ENCODE measurements at places on chromosomes 3 and 15. TPM values are rescaled to one million over a fixed set of nuclear protein-coding genes. Genes with fewer than 3 reads are reported as not detected.
A peak's percentile ranks its signal among the peaks of the same experiment; 100 is the strongest.

GRCh38 chr15:28955993-28956421, 70.2 kb downstream of the APBA2 start:
- DNase-seq: peak; percentile 62

DNA sequence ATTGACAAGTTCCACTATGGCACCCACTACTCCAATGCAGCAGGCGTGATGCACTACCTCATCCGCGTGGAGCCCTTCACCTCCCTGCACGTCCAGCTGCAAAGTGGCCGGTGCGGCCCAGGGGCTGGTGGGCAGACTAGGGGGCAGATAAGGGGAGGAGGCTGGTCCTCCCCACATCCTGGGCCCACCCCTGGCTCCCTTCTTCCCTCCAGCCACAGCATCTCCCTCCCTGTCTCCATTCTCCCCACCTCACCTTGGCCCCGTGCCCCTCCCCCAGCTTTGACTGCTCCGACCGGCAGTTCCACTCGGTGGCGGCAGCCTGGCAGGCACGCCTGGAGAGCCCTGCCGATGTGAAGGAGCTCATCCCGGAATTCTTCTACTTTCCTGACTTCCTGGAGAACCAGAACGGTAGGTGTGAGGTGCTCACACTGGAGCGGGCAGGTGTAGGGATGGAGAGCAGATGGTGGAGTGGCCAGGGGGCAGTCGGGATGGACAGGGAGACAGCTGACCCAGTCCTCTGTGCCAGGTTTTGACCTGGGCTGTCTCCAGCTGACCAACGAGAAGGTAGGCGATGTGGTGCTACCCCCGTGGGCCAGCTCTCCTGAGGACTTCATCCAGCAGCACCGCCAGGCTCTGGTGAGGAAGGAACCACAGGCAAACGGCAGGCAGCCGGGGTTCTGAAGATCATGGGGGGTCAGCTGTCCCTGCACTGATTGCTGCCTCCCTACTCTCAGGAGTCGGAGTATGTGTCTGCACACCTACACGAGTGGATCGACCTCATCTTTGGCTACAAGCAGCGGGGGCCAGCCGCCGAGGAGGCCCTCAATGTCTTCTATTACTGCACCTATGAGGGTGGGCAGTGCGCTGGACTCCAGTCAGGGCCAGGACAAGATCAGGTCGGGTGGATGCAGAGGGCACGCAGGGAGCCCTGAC, 26.0 kb downstream of the NBEAL2 start:
- peak; percentile 85 for DNase-seq

- DNase-seq: no peak
Measured at GRCh38 chr15:88397506-88397905, 69.7 kb downstream of the MRPL46 start.

GRCh38 chr3:105353485-105354161, 13.1 kb upstream of the ALCAM start:
- DNase-seq: no peak

- DNase-seq: no peak
Measured at GRCh38 chr3:4211610-4212009, 91.6 kb upstream of the SETMAR start.

- no peak for DNase-seq
Measured at GRCh38 chr3:172067837-172068440, 28.6 kb downstream of the FNDC3B start.

DNA sequence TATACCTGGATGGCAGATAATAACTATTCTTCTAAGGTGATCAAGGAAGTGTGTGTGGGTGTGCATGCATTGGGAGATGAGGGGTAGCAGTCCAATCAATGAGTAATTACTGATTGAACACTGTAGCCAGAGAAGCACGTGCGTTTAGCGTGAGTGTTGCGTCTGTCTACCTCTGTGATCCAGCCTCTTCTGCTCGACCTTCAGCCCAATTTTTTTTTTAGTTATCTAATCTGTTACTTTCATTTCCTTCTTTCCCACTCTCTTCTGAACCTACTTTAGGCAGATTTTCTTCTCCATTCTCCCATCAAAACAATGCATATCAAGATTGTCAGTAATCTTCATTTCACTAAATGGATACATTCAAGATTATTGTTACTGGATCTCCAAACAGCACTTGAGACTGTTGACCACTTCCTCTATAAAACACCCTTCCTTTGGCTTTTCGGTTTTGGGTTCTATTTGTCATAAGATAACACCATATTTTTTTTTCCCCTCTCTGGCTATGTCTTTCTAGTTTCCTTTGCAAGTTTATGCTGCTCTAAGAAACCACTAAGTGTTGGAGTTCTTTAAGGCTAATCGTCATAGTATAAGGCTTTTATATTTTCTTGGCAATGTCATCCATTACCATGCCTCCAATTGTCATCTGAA, 41.0 kb downstream of the MCTP2 start:
- no peak for DNase-seq

GRCh38 chr3:43620831-43621655, 768 bp downstream of the ANO10 start:
- DNase-seq: no peak

- DNase-seq: no peak
Measured at GRCh38 chr3:127069814-127070440, 87.0 kb downstream of the PLXNA1 start.

- no peak for DNase-seq
Measured at GRCh38 chr3:124600765-124601164, 129.5 kb upstream of the UMPS start.

DNA sequence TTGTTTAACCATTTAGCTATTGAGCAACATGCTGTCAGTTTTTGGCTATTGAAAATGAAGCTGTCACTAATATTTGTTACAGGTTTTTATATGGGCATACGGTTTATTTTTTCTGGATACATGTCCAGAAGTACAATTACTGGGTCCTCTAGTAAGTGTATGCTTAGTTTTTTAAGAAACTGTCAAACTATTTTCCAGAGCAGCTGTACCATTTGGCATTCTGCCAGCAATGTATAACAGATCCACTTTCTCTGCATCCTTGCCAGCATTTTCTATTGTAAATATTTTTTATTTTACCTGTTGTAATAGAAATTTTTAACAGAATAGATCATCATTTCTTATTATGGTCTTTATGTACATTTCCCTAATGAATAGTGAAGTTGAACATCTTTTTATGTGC, 658.8 kb downstream of the EDEM1 start:
- DNase-seq: no peak

DNA sequence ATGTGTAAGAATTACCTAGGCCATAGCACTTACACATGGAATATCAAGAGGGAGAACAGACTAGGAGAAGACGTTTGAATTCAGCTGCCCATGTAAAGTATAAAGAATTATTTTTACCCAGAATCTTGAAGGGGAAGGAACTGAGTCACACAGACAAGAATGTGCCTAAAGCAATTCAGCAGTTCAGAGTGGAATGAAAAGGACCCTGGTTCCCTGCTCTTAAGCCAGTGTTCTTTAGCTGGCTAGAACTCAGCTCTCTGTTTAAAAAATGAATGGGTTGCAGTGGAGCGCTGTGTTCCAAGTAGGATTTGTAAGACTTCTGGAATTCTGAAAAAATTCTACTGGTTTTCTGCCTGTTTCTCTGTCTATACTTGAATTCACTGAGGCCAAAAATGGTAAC, 440.2 kb downstream of the LPP start:
- no peak for DNase-seq

DNA sequence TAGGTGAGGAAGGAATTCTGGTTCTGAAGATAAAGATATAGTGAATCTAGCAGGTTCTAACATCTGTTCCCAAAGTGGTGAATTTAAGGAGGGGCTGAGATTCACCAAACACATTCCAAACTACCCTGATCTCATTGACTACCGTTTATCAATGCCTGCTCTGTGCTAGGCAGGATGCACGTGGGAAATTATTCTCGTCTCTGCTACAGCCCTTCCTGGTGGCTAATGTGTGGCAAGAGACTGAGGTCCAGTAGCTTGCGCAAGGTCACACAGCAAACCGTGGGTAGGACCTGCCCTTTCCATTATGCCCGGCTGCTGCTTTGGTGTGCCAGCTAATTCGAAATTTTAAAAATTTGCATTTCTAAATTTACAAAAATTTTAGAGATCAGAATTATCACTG, 209.5 kb upstream of the TRIM42 start:
- DNase-seq: no peak

DNA sequence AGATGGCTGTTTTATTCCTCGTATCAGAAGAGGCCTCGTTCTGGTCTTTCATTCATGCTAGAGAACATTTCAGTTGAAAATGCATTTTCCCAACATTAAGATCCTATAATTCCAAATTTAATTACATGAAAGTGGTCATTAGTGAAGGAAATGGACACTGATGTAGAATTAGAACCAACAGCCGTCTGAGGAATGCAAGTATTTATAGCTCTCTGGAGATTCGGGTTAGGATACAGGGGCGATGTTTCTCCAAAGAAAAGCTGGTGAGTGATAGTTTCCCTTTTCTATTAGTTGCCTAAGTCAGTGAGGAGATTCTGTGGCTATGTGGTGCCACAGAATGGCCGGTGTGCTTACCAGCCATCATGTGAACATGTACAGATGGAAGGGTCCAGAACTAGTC, 109.0 kb upstream of the IL12A start:
- DNase-seq: no peak

- no peak for DNase-seq
Measured at GRCh38 chr3:30737743-30738499, 131.5 kb downstream of the TGFBR2 start.

- no peak for DNase-seq
Measured at GRCh38 chr3:143090486-143090885, 29.1 kb upstream of the CHST2 start.

- no peak for DNase-seq
Measured at GRCh38 chr3:23612296-23612891, 193.4 kb upstream of the UBE2E1 start.

GRCh38 chr3:42190701-42191442, 75.1 kb downstream of the CCK start:
- no peak for DNase-seq

- DNase-seq: no peak
Measured at GRCh38 chr3:146968204-146968651, 363.1 kb upstream of the PLSCR5 start.

- DNase-seq: no peak
Measured at GRCh38 chr3:169179722-169180121, 483.8 kb downstream of the MECOM start.

- DNase-seq: no peak
Measured at GRCh38 chr15:85073556-85074194, 92.0 kb downstream of the PDE8A start.

DNA sequence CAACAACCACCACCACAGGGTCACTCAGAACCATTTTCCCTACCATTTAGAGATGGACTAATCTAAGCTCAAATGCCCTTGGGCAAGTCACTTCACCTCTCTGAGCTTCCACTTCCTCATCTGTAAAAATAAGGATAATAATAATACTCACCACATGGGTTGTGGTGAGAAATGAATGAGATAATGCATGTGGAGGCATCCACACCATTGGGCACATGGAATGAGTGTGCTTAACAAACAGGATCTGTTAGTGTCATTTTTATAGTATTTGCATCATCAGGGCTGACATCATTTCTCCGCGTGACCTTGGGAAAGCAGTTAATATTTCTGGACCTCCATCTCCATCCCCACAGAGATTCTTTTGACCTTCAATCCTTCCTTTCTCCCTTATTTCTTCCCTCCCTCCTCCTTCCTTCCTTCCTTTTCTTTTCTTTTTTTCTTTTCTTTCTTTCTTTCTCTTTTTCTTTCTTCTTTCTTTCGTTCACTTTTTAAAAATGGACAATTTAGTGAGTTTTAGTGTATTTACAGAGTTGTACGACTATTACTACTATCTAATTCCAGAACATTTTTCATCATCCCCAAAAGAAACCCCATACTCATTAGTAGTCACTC, 7.7 kb upstream of the RFT1 start:
- no peak for DNase-seq

DNA sequence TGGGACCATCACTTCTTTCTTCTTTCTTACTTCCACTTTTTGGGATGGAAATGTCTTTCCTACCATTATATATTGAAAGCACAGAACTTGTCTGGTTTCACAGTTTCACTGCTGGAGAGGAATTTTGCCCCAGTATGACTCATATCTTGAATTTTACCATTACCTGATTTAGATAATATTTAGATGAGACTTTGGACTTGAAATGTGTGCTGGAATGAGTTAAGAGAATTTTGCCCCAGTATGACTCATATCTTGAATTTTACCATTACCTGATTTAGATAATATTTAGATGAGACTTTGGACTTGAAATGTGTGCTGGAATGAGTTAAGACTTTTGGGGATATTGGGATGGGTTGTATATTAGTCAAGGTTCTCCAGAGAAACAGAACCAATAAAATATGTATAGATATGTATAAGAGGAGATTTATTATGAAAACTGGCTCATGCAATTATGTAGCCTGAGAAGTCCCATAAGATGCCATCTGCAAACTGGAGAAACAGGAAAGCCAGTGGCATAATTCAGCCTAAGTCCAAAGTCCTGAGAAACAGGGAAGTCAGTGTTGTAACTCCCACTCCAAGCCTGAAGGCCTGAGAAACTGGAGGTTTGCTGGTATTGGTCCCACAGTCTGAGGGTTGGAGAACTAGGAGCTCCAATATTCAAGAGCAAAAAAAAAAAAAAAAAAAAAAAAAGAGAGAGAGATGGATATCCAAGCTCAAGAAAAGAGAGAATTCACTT, 1029.2 kb downstream of the EPHA3 start:
- no peak for DNase-seq

- DNase-seq: no peak
Measured at GRCh38 chr3:80055306-80055705, 287.5 kb upstream of the ROBO1 start.

GRCh38 chr3:59262076-59262498, 212.3 kb upstream of the CFAP20DC start:
- no peak for DNase-seq

DNA sequence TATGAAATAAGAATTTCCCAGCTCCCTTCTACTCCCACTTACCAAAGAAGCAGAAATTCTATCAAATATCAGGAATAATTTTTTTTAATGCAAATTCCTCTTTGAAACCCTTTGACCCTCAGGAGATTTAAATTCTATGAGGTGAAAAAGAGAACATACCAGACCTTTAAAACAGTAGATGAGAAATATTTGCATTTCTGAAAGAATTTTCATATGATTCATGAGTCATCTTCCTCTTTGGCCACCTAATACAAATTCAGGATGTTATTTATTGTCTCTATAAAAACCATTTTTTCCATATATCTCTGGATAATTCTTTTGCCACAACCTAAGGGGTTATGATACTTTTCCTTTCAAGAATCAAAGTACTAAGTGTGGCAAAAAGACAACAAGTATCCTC, 67.3 kb upstream of the ST3GAL6 start:
- no peak for DNase-seq

- no peak for DNase-seq
Measured at GRCh38 chr3:18645619-18646018, 220.5 kb upstream of the SATB1 start.

- no peak for DNase-seq
Measured at GRCh38 chr3:111737706-111738086, 121.4 kb upstream of the PHLDB2 start.

GRCh38 chr3:131401978-131402377, 20.4 kb downstream of the NUDT16 start:
- no peak for DNase-seq

- no peak for DNase-seq
Measured at GRCh38 chr3:32956750-32957570, 5.5 kb downstream of the CCR4 start.

Gene GADL1
- total RNA-seq: not detected

Gene ADGRG7
- total RNA-seq: not detected

Gene TEX55
- not detected for total RNA-seq

Gene CISH
- 56.2 TPM for total RNA-seq

Gene SLCO2A1
- 40.1 TPM for total RNA-seq

Gene TGM4
- not detected for total RNA-seq

Gene LRRK1
- 23.5 TPM for total RNA-seq

Gene ALDH1A3
- 194 TPM for total RNA-seq
